CD8-positive, alpha-beta memory T cell (primary cell): ENCODE measurements at places on chromosomes 13 and 19.

GRCh38 chr19:14030997-14031718 is 404 bp upstream of the IL27RA start:
- DNase-seq: peak; percentile 90

DNA sequence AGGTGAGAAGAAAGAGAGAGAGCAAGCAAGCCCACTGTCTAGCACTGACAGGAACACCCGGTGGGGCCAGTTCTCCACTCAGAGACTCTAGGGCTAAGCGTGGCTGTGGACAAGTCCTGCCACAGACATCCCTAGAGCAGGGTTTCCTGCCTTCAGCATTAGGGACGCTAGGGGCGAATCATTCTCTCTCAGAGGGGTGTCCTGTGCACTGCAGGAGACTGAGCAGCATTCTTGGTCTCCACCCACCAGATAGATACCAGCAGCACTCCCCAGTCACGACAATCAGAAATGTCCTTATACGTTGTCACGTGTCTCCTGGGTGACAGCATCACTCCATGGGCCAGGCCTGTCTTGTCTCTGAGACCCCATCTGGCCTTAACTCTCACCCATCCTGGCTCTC is 1.5 kb downstream of the OR10H1 start:
- DNase-seq: no peak

GRCh38 chr13:111897846-111898215 is 169.1 kb upstream of the SOX1 start:
- DNase-seq: no peak

DNA sequence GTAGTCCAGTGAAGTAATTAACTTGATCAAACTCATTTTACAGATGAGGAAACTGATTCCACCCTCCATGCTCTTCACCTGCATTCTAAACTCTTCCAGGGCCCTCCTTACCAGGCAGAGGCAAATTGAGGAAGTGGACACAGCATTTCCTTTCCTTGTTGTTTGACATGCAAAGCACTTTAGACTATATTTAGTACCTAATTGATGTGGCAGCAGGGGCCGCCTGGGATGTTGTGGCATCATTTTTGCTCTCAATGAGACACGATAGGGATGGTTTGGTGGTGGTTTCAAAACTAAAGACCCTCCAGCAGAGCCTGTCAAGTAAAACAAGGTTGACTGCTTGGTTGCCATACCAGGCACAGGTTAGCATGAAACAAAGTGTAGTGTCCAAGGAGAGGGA is 7.9 kb downstream of the SIPA1L3 start:
- no peak for DNase-seq

DNA sequence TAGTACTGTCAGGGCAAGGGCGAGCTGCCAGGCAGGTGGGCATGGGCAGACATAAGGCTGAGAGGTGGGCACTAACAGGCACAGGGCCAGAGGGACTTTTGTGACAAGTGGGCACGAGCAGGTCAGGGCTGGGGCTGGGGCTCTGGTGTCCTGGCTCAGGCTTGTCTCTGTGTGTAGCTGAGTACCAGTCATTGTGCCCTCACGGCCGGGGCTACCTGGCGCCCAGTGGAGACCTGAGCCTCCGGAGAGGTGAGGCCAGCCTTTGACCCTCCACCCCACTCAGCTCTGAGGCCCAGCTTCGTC is 21.6 kb downstream of the LTBP4 start:
- peak; percentile 33 for DNase-seq

GRCh38 chr13:104996022-104996421 is 1539.4 kb downstream of the EFNB2 start:
- DNase-seq: no peak

DNA sequence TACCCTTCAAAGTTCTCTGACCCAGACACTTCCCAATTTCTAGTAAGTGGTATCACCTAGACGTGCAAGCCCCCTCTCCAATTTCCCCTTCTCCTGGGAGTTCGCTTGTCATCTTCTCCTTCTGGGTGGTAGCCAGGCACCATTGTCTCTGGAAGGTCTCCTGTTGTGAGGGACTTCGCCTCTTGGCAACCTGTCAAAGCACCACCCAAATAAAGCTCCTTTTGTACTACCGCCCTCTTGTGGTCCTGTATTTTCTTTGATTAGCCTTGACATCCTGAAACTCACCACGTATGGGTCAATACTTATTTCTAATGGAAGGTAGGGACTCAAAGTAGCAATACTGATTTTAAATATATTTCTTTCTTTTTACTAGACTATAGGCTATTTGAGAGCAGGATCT is 8.2 kb downstream of the GPC5 start:
- no peak for DNase-seq

- DNase-seq: no peak
Measured at GRCh38 chr13:28092431-28092830, 7.9 kb downstream of the FLT3 start.

- DNase-seq: no peak
Measured at GRCh38 chr19:1093811-1094553, 1.2 kb downstream of the POLR2E start.
